HFFc6 (cell line): ENCODE measurements at places on chromosomes 3 and 15. TPM values are rescaled to one million over a fixed set of nuclear protein-coding genes. Genes with fewer than 3 reads are reported as not detected.

- no peak for DNase-seq
These were observed 38.8 kb downstream of the TBC1D2B start for GRCh38 chr15:78038585-78039247.

DNA sequence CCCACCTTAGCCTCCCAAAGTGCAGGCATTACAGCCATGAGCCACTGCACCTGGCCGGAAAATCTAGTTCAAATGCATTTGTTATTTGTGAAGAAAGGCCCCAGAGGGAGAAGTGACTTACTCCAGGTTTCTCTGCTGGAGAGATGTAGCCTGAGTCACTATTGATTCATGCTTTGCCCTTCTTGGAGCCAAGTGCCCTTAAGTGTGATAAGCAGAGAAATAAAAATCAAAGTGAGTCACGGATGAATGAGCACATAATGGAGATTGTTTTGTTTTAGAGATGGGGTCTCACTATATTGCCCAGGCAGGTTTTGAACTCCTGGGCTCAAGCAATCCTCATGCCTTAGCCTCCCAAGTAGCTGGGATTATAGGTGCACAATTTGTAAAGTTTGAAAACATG is 33.1 kb downstream of the CDC25A start:
- peak; percentile 86 for DNase-seq

GRCh38 chr3:169215461-169216352 is 447.8 kb downstream of the MECOM start:
- DNase-seq: no peak

DNA sequence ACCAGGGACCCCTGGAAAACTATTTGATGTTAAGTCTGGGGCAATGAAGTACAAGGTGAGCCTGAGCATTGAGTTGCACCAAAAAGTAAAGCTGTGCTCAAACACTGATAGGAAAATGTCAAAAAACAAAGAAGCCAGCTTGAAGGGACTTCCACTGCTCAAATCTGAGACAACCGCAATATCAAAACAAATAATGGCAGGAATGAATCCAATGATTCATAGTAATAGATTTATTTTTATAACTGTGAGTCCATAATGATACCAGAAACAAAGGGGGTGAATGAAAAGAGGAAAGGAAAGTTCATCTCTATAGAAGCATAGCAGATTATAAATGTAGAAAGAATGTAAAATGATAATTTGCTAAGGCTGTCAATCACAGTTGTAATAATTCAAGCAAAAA is 237.3 kb upstream of the ZBTB20 start:
- DNase-seq: no peak

Gene GPR149
- not detected in 2 replicates for total RNA-seq

DNA sequence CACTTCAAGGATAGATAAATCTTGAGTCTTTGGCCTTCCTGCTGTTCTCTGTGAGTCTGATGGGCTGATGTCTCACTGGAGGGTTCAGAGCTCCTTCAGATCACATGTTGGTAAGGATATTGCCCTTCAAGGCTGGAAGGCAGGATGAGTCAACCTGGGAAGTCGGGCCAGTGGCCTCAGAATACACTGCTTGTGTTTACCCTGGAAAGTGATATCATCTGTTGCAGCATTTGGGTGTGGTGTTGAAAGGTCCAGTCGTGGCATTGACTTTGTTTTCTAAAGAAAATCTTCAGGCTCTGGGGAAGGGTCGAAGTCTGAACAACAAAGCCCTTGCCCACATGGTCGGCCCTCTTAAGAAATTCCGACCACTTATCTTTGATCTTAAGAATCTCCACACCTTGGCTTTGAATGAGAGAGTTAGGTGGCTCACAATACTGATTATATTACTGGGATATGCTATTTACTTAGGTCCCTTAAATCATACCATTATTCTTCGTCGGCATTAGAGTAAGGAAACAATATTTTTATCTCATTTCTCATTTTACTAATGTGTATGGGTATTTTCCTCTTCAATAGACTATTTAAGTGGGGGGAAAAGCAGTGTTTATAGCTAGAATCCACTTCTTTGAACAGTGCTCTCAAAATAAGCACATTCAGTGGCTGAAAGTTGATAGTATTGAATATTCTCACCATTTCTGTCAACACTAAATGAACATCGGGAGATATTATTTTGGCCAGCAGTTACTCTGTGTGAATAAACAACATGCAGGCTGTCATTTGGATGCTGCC is 303.9 kb upstream of the RASGRP1 start:
- peak; percentile 92 for DNase-seq
